AG08396 (cell line): ENCODE measurements at places on chromosomes 4 and X.

DNA sequence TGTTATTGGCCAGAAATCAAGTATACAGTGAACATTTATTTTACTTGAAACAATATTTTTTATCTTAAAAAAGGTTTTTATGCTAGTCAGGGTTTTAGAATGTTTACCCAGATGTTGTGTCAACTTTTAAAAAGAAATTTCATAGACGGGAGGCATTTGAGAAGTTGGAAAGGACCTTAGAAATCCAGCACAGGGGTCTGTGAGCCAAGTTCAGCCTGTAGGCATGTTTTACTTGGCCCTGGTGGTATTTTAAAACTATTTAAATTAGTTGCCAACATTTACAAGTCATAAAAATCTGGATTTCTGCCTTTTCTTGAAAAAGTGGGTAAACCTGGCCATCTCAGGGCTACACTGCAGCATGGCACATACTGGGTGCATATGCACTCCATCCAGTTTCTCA, 25.5 kb upstream of the FHL1 start:
- DNase-seq: no peak

DNA sequence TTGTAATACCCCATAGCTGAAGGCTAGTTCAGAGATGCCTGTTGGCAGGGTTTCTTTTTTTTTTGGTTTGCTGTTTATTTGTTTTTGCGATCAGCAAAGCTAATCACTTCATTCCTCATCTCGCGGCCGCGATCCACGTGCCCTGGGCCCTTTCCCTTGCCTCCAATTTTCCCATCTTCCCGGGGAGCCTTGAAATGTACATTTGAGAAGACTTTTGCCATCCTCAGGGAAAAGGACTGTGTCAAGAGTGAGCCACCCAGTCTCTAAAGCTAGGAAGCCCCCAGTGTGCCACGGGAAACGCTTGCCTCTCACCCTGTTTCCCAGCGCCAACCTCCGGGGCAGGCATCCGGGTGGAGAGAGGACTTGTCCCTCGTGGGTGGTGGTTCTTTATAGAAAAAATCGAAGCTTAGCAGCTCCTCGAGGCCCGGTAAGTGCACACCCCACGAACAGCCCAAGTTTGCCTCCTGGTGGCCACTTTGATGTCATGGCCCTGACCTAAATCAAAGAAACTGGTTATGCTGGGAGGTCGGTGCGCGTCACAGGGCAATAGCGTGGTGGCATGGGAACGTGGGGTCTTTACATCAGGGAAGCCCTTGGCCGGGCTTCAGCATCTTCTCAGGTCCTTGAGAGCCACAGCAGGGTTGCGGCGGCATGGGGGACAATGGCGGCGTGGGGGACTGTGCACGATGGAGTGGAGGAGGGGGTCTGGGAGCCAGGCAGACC, 42.0 kb downstream of the MAP7D3 start:
- DNase-seq: peak; percentile 54

DNA sequence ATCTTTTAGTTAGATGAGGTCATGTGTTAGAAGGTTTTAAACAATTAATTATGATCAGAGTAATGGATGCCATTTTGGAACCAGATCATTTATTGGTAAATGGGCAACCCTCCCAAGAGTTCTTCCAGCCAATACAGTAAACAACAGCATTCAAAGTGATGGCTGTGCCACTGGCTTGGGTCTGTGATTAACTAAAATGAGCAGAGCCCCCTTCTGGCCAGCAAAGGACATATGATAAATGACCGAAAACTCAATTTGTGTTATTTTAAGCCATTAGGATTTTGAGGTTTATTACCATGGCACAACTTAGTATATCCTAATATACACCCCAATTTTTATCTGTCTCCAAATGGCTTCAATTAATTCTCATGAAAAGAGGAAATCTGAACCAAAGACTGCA, 90.8 kb upstream of the NPFFR2 start:
- peak; percentile 3 for DNase-seq

GRCh38 chrX:154307202-154307601, 11.6 kb downstream of the TKTL1 start:
- no peak for DNase-seq

- no peak for DNase-seq
Observed at GRCh38 chr4:180538384-180539057, 1704.7 kb upstream of the TENM3 start.

- peak; percentile 55 for DNase-seq
Observed at GRCh38 chr4:140359562-140360427, 13.7 kb upstream of the SCOC start.

- no peak for DNase-seq
Observed at GRCh38 chr4:74534936-74535335, 90.0 kb downstream of the AREG start.
